ENCODE measurements at places on chromosomes 1 and 21.

GRCh38 chr1:27038020-27038419 lies 25.4 kb upstream of the TENT5B start:
- DNase-seq, result no peak

DNA sequence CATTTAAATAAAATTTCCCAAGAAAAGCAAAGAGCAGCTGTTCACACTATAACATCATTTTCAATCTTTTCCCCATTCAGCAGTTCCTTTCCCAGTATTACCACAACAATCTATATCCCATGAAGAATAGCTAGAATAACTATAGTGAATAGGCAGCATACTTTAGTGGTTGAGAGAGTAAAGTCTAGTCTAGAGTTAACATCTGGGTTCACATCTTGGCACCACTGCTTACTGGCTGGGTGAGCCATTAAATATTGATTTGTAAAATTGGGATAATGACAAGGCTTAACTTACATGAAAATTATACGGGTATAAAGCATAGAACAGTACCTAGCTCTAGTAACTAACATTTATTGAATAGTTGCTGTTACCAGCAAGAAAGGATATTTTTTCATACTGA lies 14.4 kb downstream of the S100PBP start:
- DNase-seq, result no peak

DNA sequence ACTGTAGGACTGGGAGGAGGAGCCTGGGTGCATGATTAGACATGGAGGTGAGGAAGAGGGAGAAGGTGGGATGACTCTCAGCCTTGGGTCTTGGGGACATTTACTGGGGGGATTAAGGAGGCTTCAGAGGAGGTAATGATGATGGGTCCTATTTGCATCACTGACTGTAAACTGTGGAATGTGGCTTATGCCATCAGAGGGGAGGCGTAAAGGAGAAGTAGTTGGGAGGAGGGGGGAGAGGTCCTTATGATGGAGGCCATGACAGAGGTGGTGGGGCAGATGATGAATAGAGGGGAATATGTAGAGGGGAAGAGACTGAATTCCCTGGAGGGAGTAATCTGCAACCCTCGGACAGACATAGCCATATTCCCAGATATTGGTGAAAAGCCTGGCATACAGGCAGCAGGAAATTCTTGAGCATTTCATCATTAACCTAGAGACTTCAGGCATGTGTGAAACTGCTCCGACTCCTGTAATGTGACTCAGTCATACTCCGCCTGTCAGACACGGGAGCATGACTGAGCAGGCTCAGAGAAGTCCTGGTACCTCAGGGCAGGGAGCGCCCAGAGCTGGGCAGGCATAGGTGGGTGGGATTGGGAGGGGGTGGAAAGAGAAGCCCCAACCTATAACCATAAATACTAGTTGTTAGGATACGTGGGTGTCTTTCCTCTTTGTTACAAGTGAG lies 8.0 kb upstream of the LCE5A start:
- DNase-seq, result no peak

- DNase-seq, result no peak
Measured at GRCh38 chr1:225608014-225608796, 44.7 kb downstream of the ENAH start.

- DNase-seq, result no peak
Measured at GRCh38 chr1:229448845-229449244, 15.0 kb upstream of the ACTA1 start.

DNA sequence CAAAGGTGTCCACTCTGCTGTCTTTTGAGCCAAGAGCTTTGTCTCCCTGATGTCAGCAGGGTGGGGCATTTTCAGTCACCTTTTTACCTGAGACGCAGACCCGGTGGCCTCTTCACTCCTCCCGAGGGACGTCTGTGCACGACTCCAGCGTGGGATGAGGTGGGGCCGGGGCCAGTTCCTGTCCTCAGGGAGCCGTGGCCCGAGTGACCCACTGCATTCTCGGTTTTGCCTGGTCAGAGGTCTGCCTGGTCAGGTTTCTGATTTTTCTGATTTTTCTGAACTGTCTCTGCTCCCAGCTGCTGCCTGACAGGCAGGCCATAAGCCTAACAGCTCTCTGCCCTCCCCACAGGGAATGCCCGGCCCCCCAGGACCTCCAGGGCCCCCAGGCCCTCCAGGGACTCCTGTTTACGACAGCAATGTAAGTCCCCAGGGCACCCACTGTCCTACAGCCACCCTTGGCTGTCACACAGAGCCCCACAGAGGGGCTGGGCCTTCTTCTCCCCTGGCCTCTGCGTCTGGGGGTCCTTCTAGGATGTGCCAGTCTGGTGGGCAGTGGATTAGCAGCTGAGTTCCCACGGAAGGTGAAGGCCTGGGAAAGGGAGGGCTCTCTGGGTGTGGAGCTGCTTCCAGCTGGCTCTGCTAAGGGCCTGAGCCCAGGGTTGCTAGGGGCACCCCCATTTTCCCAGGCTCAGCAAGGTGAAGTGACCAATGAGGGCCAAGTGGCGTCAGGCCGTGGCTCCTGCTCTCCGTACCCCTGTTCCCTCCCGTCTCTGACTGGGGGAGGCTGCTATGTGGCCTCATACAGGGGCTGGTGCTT lies 45.9 kb downstream of the SLC19A1 start:
- DNase-seq, result no peak

- peak; percentile 70 for DNase-seq
Measured at GRCh38 chr1:193537266-193538002, 351.0 kb upstream of the B3GALT2 start.

- DNase-seq, result no peak
Measured at GRCh38 chr1:110089561-110090275, 19.2 kb upstream of the ALX3 start.

GRCh38 chr1:222991908-222992307 lies 151.1 kb downstream of the TLR5 start:
- no peak for DNase-seq

All from CD4-positive, alpha-beta T cell treated with Interleukin-12 subunit alpha and Interleukin-12 subunit beta, for 1 hour (primary cell).